ENCODE measurements at places on chromosomes 12 and 14.
A peak's percentile ranks its signal among the peaks of the same experiment; 100 is the strongest.

DNA sequence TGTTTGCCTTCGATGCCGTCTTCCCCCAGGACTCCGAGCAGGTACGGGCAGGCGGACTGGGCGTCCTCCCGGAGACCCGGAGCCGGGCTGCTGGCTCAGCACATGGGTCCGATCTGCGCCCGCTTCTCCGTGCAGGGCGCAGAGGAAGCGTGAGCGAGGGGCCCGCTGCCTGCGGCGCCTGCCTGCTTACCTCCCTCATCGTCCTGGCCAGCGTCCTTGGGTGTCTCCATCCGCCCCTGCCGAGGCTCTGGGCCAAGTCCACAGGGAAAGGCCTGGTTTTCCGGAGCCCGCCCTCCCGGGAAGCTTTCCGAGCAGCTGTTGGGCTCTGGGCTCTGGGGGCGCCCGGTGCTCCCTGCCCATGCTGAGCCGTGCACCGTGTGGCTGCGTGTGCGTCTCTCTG is 33.5 kb downstream of the KIF26A start:
- no peak for DNase-seq

GRCh38 chr12:120711411-120711810 is 1.2 kb downstream of the UNC119B start:
- DNase-seq, result no peak

DNA sequence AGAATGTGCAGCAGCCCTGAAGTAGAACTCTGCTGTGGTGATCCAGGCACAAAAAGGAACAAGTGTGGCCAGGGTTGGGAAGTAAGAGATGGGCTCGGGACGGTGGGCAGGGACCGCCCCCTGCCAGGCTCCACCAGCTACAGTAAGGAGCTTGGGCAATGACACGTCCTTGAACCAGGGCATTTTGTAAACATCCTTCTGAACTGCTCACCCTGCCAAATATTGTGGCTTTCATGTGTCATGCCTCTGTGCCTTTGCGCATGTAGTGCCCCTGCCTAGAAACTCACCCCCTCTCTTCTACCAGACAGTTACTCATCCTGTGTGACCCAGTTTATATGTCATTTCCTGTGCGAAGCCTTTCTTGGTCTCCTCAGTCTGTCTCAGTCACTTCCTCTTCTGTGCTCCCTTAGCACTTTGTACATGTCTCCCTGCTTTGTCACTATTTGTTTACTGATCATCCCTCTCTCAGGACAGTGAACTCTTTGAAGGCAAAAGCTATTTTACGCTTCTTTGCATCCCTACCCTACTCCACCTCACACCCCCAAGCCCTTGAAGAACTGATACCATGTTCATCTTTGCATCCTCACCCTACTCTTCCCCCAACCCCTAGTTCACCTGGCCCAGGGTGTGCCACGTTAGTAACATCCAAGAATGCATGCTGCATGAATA is 108.9 kb upstream of the PLEKHG7 start:
- DNase-seq, result peak; percentile 77

DNA sequence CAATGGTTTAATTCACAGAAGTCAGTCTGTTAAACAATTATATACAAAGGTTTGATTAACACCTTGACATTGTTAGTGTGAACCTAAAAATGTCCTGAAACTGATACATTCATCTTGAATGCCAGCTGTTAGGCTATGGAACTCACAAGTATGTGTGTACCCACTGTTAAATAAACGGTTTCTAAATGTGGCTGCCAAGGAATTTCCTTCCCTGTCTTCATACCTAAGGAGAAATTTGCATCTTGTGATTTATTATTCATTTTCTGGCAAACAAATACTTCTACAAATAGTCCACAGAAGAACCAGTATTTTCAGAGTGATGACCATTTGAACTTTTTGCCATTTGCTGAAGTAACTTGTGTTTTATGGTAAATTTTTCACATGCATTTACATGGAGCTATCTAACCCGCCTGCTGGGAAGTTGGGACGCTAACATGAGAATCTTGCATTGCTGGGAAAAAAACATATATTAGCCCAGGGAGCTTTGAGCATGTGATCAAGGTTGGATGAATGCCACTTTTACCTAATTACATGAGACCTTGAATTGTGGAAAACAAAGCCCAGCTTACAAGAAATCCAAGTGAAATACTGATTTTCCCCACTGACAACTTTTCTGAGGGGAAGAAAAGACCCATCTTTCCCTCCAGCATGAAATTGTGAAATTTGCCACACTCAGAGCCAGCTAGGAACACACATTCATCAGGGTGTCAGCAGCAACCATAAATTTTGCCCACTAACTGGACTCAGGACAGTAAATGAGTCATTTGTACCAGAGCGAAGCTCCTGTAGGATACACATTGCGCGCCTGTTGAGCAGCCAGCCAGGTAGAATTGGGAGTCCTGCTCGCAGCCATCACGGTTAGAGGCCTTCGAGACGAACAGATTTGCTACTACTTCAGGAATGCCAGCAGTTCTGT is 118.0 kb downstream of the KICS2 start:
- no peak for DNase-seq

- no peak for DNase-seq
These were observed 36.4 kb downstream of the ANKS1B start for GRCh38 chr12:99948370-99948769.

DNA sequence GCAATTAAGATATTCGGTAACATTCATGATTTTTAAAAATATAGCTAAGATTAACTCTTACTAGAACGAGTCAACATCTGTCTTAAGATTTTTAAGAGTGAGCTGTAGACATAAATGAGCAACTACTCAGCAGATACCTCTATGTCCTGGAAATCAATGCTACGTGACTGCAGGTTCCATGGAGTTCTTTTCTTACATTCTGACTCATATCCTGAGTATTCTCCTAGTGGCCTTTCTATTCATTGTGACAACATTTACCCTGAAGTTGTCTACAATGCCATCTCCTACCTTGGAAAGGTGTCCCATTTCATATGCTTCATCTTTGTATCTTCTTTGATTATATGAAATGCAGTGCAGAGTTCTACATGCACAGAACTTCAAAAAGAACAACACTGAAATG is 59.9 kb downstream of the PKP2 start:
- DNase-seq, result no peak

- no peak for DNase-seq
These were observed 43.9 kb downstream of the DCAF4 start for GRCh38 chr14:72970058-72970630.

DNA sequence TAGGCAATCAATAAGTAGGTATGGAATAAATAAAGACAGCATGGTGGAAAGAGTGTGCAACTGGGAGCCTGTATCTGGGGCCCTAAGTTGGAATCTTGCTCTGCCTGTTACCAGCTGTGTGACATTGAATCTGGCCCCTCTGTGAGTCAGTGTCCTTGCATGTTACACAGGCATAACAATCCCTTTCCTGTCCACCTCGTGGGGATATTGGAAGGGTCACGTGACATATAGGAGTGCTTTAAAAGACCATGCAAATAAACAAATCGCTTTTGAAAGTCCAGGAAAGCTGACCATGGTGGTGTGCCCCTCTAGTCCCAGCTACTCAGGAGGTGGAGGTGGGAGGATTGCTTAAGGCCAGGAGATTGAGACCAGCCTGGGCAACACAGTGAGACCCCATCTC is 51.1 kb upstream of the VRK1 start:
- DNase-seq, result no peak

DNA sequence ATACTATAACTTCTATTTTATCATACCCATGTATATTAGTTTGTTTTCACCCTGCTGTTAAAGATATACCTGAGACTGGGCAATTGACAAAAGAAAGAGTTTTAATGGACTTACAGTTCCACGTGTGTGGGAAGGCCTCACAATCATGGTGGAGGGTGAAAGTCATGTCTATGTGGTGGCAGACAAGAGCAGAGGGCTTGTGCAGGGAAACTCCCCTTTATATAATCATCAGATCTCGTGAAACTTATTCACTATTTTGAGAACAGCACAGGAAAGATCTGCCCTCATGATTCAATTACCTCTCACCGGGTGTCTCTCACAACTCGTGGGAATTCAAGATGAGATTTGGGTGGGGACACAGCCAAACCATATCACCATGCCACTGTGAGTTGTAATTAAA is 135.8 kb downstream of the SYNE2 start:
- DNase-seq, result no peak

GRCh38 chr12:99906786-99907579 is 77.8 kb downstream of the ANKS1B start:
- no peak for DNase-seq

Data from Jurkat, Clone E6-1 (cell line).